Choroid plexus epithelial cell (primary cell): ENCODE measurements at places on chromosomes 1 and 21.

GRCh38 chr1:171140401-171140800 is 44.7 kb upstream of the FMO2 start:
- DNase-seq: peak; percentile 7

- no peak for DNase-seq
Observed at GRCh38 chr1:185479796-185480195, 162.8 kb upstream of the IVNS1ABP start.

- no peak for DNase-seq
Observed at GRCh38 chr1:218474128-218474527, 129.0 kb downstream of the TGFB2 start.

DNA sequence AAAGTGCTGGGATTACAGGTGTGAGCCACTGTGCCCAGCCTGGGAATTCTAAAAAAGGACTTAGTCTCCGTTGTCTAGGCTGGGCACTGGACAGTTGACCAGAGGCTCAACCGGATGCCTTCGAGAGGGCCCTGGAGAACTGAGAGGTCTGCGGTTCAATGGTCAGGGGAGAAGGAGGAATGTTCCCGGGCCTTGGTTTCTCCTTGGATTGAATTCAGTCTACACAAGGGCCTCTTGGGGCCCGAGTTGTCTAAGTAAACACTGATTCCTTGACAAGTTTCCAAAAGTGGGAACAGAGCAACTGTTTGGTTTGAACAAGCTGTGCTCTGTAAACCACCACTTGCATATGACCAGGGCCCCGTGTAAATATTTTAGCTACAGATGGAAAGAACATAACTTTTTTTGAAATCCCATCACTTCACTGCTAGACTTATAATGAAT is 29.1 kb upstream of the CAPZB start:
- DNase-seq: peak; percentile 95

DNA sequence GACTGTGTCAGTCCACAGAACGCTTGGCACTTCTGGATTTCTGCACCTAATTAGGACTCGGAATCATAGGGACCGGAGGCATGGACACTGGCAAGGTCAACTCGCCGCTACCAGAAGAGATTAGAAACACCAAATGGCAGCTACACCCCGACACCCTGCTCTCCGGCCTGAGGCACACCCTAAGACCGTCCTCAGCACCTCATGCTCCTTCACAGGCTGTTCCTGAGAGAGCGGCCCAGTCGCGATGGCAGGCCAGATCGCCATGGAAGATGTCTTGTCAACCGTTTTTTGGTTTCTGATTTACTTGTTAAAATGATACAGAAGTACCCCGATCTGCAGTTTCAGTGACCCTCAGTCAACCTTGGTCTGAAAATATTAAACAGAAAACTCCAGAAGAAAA is 46.8 kb downstream of the NPHP4 start:
- DNase-seq: no peak

DNA sequence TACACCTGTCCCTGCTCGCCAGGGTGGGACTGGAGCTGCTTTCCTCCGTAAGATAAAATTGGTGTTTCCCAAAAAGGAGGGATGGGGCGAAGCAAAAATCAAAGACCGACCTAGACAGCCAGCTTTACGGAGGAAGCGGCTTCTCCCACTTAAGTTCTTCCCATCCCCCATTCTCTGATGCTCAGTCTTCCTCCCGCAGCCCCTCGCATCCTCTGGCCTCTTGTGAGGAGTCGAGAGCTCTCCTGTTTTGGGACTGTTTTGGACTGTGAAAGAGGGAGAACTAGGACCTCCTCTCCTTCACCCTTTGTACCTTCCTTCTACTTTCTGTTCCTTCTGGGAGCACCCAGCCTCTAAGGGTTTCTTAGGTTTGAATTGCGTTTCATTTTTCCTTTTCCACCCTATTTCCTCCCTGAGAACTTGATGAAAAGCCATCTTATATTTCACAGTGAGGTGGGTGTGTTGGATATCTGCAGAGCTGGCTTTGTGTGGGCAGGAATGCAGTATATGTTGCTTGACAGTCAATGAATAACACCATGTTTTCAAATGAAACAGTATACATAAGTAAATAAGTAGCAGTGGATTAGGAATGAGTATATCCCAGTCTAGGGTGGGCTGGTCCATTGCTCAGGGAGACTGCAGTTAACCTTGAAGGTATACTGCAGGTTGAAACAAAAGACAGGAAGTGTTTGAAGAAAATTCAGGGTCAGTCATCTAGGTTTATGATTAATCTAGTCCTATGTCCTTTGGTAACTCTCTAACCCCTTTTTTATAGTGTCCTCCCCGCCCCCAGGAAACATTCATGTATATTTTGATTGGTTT is 848 bp downstream of the CTTNBP2NL start:
- DNase-seq: peak; percentile 41

- DNase-seq: peak; percentile 65
Observed at GRCh38 chr1:183416850-183417771, 1.1 kb downstream of the NMNAT2 start.

DNA sequence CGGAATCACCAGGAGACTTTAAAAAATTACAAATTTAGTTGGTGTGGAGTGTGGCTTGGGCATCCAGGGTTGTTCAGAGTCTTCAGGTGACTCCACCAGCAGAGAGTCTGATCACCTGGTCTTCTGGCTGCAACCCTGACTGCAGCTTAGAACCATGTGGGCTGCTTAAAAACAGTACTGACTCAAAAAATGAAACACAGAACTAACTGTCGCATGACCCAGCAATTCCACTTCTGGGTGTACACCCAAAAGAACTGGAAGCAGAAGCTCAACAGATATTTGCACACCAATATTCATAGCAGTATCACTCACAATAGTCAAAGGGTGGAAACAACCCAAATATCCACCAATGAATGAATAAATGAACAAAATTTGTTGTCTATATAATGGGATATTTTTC is 17.3 kb downstream of the TLR5 start:
- DNase-seq: no peak
